A549 treated with Mapracorat at 1 μM for 4 hours (cell line): ENCODE measurements at places on chromosomes 2 and 18. TPM values are rescaled to one million over a fixed set of nuclear protein-coding genes. Genes with fewer than 3 reads are reported as not detected.

Gene ANKRD12
- total RNA-seq, result 2.6 to 5.3 TPM (median 4.3 TPM) in 5 replicates

Gene COLEC12
- 0.03 to 0.11 TPM (median 0.06 TPM) in 5 replicates for total RNA-seq

Gene UGT1A6
- 0.39 to 1.5 TPM (median 1.2 TPM) in 5 replicates for total RNA-seq

Gene MOCOS
- total RNA-seq, result 2.6 to 3.0 TPM (median 2.7 TPM) in 5 replicates
